ENCODE measurements at places on chromosomes 1 and 21. TPM values are rescaled to one million over a fixed set of nuclear protein-coding genes. Genes with fewer than 3 reads are reported as not detected.

- DNase-seq = no peak
Measured at GRCh38 chr1:145985502-145986439, 10.6 kb downstream of the TXNIP start.

GRCh38 chr1:8674912-8675311, 142.5 kb downstream of the RERE start:
- no peak for DNase-seq

GRCh38 chr1:152502496-152503180, 8.0 kb upstream of the LCE5A start:
- no peak for DNase-seq

GRCh38 chr1:245683676-245684075, 528.9 kb downstream of the KIF26B start:
- DNase-seq = no peak

GRCh38 chr1:209901211-209901610, 36.8 kb upstream of the SYT14 start:
- DNase-seq = no peak

GRCh38 chr1:20497506-20497905, 10.4 kb downstream of the MUL1 start:
- no peak for DNase-seq

GRCh38 chr1:232868793-232869491, 63.7 kb downstream of the MAP10 start:
- no peak for DNase-seq

DNA sequence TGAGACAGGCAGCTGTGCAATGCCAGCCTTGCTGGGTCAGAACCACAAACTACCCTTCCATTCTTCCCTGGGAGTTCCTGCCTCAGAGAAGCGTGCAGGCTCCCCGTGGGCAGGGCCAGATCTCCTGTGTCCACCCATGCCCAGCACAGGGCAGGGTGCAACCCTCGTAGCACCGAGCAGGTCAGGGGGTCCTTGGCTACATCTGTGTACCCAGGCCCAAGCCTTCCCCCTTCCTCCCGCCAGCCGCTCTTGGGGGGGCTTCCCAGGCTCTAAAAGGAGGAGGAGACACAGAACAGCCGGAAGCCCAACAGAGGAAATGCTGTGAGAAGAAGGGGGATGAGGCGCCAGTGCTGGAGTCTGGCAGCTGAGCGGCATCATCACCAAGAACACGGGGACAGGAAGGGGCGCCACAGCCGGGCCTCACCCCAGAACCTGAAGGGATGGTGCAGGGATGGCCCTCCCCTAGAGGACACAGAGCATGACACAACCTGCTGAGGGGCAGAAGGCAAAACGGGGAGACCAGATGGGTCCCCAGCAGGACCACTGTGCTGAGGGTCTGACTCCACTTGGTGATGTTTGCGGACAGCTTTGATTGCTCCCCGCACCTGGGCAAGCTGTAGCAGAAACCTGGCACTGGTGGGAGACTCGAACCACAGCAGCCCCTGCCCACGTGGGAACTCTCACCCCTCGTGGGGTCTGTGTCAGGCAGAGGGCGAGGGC, 233.2 kb downstream of the NPHP4 start:
- DNase-seq = no peak

Gene OVAAL
- polyA plus RNA-seq = not detected

Gene ILDR2
- polyA plus RNA-seq = not detected

All from naive B cell (primary cell).